ENCODE measurements at places on chromosomes 2 and 18.

GRCh38 chr2:81767187-81767912 is 1462.8 kb upstream of the LRRTM1 start:
- DNase-seq, result no peak

DNA sequence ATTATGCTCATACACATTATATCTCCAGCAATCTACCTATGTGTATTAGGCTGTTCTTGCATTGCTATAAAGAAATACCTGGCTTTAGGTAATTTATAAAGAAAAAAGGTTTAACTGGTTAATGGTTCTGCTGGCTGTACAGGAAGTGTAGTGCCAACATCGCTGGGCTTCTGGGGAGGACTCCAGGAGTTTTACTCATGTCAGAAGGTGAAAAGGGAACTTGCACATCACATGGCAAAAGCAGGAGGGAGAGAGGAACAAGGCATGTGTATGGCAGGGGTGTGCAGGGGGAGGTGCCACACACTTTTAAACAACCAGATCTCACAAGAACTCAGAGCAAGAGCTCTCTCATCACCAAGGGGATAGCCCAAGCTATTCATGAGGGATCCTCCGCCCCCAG is 715.4 kb upstream of the ZEB2 start:
- no peak for DNase-seq

GRCh38 chr2:126909366-126909765 is 10.7 kb downstream of the TEX51 start:
- no peak for DNase-seq

DNA sequence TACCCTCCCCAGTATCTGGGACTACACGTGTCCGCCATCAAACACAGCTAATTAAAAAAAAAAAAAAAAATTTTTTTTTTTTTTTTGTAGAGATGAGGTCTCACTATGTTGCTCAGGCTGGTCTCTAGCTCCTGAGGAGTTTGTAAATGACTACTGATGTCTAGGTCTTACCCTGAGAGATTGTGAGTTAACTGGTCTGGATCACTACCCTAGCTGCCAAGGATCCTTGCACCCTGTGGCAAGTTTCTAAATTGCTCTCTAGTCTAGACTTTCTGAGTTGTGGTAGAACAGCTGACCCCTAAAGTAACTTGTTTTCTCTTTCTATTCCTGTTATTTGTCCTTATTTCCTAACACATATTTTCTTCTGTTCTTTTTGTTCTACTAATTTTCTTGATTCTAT is 44.5 kb downstream of the ABHD3 start:
- no peak for DNase-seq

- DNase-seq, result no peak
Observed at GRCh38 chr2:65940856-65941255, 494.1 kb upstream of the MEIS1 start.

DNA sequence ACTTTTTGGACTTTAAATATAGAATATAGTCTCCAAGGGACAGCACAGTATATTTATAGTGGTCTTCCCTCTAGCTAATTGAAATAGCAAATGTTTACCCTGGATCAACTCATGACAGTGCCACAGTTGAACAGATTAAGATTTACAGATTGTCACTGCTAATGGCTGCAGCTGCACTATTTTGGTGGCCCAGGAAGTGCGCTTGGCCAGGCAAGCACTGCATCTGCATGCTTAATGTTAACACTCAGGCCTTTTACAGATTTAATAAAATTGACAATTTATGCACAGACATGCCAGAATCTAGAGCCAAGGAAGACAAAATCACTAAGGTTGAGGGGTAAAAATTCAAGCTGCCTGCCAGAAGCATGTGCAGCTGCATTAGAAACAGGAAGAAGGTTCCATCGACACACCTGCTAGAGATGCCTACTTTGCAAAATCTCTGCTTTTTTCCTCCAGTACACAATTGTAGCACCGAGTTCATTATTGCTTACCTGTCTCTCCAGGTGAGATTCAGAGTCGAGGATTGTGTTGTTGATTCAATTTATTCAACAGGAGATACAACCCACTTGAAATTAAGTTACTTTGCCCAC is 1042.3 kb upstream of the NRXN1 start:
- DNase-seq, result no peak

- DNase-seq, result no peak
Observed at GRCh38 chr2:6423944-6424343, 441.8 kb downstream of the CMPK2 start.
